ENCODE measurements at places on chromosomes 2 and 18.

DNA sequence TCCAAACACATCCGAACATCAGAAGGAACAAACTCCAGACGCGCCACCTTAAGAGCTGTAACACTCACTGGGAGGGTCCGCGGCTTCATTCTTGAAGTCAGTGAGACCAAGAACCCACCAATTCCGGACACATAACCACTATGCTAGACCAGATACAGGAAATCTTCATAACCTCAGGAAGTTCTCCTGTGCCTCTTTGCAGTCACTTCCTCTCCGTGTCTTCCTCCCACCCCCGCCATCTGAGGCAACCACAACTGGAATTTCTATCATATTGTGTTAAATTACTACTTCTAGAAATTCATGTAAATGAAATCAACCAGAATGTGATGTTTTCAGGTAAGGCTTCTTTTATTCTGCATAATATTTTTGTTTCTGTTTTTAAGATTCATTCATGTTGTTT is 631.0 kb upstream of the NXPH2 start:
- no peak for DNase-seq

DNA sequence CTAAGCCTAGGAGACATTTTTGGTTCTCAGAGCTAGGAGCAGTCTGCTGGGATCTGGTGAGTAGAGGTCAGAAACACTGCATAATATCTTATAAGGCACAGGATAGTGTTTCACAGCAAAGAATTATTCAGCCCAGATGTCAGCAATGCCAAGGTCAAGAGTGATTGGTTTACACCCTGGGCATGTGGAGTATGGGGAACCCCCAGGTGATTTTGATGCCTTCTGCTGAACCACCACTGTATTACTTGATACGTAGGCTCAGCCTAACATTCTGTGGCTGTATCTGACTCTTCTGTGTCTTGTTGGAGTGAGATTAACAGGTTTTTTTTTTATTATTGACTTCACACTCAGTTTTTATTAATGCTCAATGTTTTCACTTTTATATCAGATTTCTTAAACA is 6.0 kb downstream of the DDX18 start:
- no peak for DNase-seq

DNA sequence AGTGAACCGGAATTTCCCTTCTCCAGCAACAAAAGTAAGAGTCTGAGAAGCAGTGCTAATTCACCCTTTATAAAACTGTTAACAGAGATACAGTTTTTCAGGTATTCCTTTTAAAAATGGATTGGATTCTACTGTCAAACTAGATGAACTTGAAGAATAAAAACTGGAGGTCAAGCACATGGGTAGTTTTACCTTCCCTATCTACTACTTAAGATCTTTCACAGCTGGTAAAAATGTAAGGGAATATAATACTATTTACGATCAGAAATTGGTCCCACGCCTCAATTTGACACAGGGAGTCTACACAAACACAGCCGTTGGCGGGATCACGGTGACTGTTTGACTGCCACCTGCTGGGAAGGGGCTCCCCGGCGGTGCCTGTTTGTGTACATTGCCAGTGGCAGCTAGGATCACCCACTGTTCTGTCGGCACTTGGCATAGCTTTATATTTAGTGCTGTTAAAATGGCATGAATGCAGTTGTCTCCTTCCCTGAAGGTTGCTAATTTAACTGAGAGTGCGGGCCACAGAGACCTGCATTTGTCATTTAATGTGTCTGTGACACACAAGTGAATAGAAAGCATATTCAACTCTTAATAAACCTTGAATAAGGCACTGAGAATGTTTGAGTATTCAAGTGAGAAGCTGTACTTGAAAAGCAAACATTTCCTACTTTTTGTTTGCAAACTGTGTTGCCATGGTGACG is 59.5 kb downstream of the ABCG8 start:
- no peak for DNase-seq

GRCh38 chr2:230899287-230899686 is 25.8 kb downstream of the GPR55 start:
- DNase-seq = no peak

DNA sequence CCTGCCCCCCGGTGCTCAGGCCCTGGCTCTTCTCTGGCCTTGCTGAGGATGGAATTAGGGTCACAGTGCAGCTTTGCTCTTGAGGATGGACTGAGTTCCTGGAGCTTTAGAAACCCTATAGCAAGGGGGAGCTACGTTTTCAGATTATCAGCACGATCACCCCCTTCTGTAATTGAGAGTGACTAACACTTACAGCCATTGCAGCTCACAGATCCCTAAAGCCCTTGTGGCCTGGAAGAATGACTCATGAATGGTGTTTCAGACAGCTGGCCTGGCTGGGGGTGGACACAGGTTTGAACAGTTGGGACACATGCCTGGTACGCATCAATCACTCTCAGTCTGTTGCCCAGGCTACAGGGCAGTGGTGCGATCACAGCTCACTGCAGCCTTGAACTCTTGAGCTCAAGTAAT is 79.7 kb upstream of the IGFBP5 start:
- DNase-seq = no peak

GRCh38 chr2:241741016-241741415 is 6.6 kb downstream of the D2HGDH start:
- DNase-seq = no peak

- no peak for DNase-seq
Observed at GRCh38 chr18:8944871-8945245, 157.6 kb upstream of the NDUFV2 start.

GRCh38 chr2:232203166-232203891 is 175.2 kb upstream of the ALPP start:
- no peak for DNase-seq

DNA sequence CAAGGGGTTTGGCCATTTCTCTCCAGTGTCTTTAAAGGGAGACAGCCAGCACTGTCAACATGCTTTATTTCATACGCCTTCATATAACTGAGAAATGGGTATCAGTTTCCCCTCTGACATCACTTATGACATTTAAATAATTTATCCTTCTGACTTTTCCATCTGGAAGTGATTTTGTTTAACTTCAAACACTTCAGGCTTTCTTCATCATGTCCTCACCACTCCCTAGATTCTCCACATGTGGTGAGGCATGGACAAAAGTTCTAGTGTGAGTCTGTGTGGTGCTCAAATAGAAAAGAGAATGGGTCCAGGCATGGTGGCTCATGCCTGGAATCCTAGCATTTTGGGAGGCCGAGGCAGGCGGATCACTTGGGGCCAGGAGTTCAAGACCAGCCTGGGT is 158.6 kb downstream of the TXNL1 start:
- DNase-seq = no peak

- no peak for DNase-seq
Observed at GRCh38 chr2:150421126-150421651, 66.3 kb downstream of the RND3 start.

GRCh38 chr2:171271971-171272436 is 111.3 kb upstream of the TLK1 start:
- no peak for DNase-seq

DNA sequence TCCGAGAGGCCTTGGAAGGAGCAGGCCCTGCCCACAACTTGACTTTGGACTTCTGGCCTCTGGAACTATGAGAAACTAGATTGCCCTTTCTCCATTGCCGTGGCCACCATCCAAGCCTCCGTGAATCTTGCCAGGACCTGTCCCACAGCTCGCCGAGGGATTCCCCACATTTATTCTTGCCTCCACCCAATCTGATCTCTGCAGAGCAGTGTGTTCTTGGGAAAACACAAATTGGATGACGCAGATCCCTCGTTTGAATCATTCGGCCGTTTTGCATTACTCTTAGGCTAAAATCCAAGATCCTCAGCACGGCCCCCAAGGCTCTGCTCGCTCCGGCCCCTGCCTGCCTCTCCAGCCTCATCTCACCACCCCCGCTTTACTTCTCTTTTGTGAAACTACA is 364.2 kb downstream of the ZNF516 start:
- DNase-seq = no peak

- DNase-seq = no peak
Observed at GRCh38 chr2:158953454-158953853, 15.0 kb upstream of the TANC1 start.

GRCh38 chr2:100955226-100955625 is 46.9 kb upstream of the RPL31 start:
- no peak for DNase-seq

DNA sequence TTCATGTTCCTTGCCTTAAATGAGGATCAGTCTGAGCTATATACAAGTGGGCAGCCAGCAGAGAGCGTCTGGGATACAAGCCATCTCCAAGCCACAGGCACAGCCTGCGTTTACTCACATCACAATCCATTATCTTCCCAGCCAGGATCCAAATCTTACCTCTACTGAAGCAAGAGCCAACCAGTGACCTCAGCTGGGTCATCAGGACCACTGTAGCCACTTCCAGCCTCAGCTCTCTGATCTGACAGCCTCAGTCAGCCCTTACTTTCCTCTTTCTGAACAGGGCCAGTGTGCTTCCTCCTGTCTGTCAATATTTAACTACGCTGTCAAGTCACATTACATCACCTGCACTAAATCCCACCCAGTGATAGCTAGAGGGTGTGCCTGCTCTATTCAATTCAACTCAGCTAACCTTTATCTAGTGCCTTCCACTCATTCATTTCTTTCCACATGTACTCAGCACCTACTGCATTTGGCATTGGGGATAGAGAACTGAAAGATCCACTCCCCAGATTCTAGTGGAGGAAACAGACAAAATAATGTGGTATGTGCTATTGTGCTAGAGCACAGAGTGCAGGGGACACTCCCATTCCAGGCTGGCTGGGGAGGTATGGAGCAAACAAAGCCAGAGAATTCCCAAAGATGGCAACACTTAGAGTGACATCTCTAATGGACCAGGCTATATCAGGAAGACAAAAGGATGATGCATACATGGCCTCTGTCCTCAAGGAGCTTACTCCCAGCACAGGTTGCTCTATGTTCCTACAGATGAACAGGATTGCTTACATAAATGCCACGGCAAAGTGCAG is 146.5 kb downstream of the NCKAP5 start:
- DNase-seq = no peak
